ENCODE measurements at places on chromosomes 5 and 9. TPM values are rescaled to one million over a fixed set of nuclear protein-coding genes. Genes with fewer than 3 reads are reported as not detected.

The LHX2 gene
- not detected for polyA plus RNA-seq

The BAAT gene
- 0.44 TPM for polyA plus RNA-seq

The C5orf34 gene
- polyA plus RNA-seq: 5.2 TPM

The ZNF367 gene
- 10.3 TPM for polyA plus RNA-seq

The RNF180 gene
- 10.0 TPM for polyA plus RNA-seq

The GARIN3 gene
- not detected for polyA plus RNA-seq

The PLCXD3 gene
- 0.49 TPM for polyA plus RNA-seq

The NIM1K gene
- 0.31 TPM for polyA plus RNA-seq

The C7 gene
- polyA plus RNA-seq: 179 TPM

The DOK3 gene
- polyA plus RNA-seq: 3.3 TPM

The SLC23A1 gene
- polyA plus RNA-seq: 9.8 TPM

The TMC1 gene
- 0.94 TPM for polyA plus RNA-seq

The SAXO1 gene
- polyA plus RNA-seq: 0.24 TPM
